T-helper 2 cell treated with Interferon-gamma antibody and Interleukin-4, amounts not matched to agents 5 μg/mL and 100 μg/mL, for 36 hours (primary cell): ENCODE measurements at places on chromosomes 3 and 15.
A peak's percentile ranks its signal among the peaks of the same experiment; 100 is the strongest.

- DNase-seq = no peak
These were observed 6.1 kb upstream of the SLCO2A1 start for GRCh38 chr3:134035836-134036235.

- no peak for DNase-seq
These were observed 4.0 kb downstream of the CYP8B1 start for GRCh38 chr3:42871592-42872196.

DNA sequence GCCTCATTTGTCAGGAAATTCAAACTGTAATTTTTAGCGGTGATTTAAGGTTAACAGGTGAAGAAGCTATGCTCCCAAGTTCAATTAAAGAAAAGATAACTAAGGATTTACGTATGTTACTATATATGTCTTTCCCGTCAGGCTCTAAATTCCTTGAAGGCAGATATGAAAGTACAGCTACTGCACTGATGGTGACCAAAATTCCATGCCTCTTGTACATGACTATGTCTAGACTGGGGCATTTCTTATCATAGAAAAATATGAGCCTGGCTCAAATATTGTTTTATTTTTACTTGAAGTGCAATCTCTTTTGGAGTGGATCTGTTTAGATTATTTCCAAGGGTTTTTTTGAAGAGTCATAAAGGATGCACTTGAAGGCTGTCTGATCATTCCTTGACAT is 647.1 kb upstream of the KCNMB2 start:
- no peak for DNase-seq

- DNase-seq = no peak
These were observed 3.7 kb upstream of the APOD start for GRCh38 chr3:195587406-195587805.

GRCh38 chr3:38655708-38656300 is 6.3 kb upstream of the SCN5A start:
- peak; percentile 3 for DNase-seq

DNA sequence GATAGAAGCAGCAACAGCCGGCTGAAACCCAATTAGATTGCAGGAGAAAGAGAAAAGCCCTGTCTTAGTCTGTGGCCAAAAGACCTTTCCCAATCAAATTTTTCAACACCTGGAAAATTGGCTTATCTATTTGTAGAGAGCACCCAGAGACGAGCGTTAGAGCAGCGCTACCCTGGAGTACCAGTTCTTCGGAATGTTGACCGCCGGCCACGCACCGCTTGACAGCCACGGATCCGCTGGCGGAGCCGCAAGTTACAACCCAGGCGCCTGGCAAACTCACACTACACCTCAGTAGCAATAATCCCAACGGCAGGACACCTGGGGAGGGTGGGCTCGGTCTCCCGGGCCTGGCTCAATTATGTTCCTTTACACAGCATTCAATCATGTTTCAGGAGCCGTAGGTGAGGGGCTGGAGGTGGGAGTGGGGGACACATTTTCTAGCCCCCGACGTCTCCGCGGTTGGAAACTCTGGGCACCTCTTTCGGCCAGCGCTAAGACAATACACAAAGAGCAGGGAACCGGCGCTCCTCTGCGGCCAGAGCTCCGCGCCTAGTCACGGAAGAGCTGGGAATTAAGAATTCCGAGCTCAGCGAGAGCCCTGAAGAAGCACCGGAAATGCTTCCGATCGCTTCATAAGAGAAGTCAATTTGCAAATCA is 1.2 kb downstream of the MB21D2 start:
- no peak for DNase-seq

DNA sequence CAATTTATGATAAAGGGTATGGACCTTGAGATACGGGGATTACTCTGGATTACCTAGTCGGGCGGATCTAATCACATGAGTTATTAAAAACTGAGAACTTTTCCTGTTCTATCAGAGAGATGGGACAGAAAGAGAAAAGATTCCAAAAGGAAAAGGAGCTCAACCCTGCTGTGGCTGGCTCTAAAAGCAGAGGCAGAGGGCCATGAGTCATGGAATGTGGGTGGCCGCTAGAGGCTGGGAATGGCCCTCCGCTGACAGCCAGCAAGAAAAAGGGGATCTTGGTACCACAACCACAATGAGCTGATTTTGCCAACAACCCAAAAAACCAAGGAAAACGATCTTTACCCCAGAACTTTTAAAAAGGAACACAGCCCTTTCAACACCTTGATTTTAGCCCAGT is 210.0 kb downstream of the MAGI1 start:
- DNase-seq = no peak

DNA sequence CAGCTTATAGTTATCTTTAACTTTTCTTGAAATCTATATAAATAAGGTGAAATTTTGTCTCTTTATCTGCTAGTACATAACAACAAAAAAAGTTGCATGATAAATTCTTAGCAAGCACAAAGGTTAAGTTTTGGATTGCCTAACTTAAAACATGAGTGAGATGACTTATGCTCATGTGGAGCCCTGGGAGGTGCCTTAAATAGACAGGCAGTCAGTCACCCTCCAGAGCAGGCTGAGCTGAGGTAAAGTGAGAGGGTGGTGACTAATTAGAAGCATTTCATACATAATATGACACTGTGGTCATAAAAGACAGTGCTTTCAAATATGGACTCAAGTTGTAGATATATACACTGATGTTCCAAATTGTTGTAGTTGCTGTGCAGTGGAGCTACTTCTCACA is 14.6 kb upstream of the MME start:
- no peak for DNase-seq

DNA sequence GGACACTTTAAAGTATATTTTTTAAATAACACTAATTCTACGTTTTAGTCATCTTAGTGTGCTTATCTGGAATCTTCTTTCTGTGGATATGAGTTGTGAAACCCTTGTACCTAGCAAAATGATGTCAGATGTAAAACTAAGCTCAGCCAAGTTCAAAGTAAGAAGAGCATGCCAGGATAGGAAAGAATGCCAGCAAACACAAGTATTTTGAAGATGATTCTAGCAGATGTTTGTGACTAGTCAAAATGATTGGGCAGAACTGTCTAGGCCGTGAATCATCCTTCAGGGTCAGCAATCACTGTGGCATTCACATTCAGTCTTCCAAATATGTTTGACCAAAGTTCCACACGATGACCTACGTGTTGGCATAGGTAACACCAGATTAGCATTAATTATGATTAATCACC is 5.4 kb upstream of the PLOD2 start:
- DNase-seq = no peak

DNA sequence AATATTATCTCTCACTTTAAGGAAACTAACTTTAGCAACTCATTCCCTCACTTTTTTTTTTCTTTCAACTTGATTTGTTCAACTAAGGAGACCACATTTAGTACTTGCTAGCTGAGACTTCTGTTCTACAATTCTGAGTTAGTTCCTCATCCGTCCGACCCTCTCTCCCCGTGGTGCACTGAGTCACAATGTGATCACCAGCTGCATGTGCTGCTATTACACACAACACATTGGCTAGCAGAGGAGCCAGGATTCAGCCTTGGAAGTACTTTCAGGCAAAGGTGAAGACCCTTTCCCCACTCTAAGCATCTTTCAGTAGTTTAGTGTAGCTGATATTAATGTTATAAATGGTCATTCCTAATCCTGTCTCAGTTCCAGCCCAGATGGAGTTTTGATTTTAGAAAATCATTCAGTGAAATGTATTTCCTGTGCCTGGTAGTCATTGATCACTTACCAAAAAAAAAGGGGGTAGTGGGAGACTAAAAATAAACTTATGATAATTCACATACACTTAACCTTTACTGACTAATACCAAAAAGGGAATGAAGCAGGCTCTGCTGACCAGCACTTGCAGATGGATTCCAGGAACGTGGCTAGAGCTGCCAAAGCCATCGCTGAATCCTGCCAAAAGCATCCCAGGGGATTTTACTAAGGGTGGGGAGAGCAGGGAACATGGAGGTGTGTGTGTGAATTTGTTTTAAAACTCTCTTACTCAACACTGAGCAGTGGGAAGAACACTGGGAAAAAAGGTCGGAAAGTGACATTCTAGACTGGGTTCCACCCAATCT is 424.8 kb downstream of the LPP start:
- no peak for DNase-seq

DNA sequence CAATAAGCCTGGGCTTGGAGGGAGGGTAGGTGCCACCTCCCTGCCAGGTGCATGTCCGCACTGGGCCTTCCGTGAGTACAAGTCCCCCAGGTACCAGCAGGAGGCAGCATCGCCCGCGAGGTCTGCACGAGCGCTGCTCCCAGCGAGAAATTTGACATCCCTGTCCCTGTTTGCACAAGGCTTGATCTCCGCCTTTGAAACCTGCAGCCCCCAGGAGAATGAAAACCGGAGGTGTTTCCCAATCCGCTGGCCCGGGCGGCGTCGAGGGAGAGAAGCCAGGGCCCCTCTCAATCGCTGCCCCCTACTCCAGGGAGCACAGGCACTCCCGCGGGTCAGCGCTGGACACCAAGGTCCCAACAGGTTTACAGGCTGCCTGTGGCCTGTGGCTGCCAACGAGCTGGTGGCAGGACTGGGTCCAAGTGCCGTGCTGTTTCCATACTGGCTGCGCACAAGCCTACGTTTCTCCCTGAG is 961 bp downstream of the HAPLN3 start:
- peak; percentile 69 for DNase-seq

GRCh38 chr15:48647962-48648361 is 2.5 kb upstream of the FBN1 start:
- DNase-seq = no peak

GRCh38 chr15:29788433-29789034 is 33.7 kb downstream of the TJP1 start:
- DNase-seq = no peak

DNA sequence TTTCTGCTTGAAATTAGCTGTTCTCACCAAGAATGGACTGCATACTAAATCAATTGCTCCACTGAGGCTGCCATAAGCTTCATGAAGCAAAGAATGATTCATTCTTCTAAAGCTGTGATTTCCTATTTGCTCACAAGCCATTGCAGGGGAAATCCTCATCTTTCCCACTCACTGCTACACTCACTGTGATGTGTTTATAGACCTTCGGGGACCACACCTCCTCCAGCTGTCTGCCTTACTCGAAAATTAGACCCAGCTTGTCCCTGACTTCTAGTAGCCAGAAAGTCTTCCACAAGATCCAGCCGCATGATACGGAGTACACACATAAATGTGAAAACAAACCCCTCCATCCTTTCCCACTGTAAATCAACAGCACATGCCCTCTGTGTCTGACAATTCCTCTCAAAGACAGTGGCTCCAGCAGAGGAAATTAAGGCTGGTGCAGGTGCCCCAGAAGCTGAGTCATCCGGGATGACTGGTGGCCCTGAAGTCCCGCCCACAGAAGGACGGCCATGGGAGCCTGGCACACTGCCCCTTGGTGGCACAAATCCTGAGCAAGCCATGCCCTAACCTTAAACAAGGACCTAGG is 172.0 kb downstream of the STT3B start:
- DNase-seq = peak; percentile 22

GRCh38 chr3:6510713-6511112 is 350.2 kb upstream of the GRM7 start:
- DNase-seq = no peak

DNA sequence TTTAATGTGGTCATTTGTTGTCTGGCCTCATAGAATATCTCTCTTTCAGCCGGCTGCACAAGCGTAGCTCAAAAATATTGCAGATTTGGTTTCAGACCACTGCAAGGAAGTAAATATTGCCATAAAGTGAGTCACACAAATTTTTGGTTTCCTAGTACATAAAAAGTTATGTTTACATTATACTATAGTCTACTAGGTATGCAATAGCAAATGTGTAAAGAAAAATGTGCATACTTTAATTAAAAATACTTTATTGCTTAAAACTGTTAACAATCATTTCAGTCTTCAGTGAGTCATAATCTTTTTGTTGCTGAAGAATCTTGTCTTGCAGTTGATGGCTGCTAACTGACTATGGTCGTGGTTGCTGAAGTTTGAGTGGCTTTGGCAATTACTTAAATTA is 425.1 kb upstream of the ROBO1 start:
- DNase-seq = no peak

GRCh38 chr3:122562923-122563716 is 980 bp downstream of the PARP9 start:
- DNase-seq = no peak

GRCh38 chr15:96183867-96184266 is 146.6 kb upstream of the NR2F2 start:
- no peak for DNase-seq

GRCh38 chr3:174337227-174337626 is 521.9 kb upstream of the NAALADL2 start:
- no peak for DNase-seq

DNA sequence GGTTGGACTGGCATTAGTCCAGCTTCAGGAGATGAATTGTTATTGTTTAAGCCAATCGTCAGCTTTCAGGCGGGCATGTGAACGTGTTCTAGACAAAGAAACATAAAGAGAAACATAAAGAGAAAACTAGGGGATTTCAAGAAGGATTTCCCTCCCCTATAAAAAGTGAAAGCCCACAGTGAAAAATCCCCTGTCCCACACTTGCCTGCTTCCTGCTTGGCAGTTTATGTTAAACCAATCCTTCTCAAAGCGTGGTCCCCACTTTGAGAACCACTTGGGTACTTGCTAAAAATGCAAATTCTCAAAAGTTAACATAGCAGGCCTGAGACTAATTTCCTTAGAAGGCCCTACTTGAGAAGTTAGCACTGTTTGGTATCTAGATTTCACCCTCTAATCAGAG is 293.0 kb upstream of the SOX14 start:
- DNase-seq = no peak

DNA sequence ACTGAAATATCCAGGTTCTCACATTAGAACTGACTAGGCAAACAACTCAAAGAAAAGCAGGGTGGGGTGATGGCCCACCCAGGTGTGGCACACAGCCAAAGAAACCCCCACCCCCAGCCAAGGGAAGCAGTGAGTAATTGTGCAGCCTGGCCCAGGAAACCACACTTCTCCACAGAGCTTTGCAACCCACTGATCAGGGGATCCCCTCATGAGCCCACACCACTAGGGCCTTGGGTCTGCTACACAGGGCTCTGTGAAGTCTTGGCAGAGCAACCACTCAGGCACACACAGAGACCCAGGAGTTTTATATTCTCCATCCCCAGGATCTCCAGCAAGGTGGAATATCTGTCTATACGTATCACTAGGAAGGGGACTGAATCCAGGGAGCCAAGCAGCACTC is 22.2 kb upstream of the TRIM42 start:
- DNase-seq = no peak

GRCh38 chr3:49533786-49534519 is 20.3 kb upstream of the BSN start:
- DNase-seq = no peak

DNA sequence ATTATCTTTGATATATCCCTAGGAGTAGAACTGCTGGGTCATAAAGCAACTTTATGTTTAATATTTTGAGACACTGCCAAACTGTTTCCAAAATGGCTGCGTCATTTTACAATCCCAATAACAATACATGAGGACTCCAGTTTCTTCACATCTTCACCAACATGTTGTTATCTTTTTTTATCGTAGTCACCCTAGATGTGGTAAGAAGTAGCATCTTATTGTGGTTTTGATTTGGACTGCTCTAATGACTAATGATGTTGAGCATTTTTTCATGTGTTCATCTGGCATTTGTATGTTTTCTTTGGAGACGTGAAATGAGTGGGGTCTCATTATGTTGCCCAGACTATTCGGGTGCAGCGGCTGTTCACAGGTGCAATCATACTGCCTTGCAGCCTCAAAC is 83.8 kb downstream of the MAP4 start:
- DNase-seq = no peak

- DNase-seq = no peak
These were observed 52.3 kb upstream of the CGNL1 start for GRCh38 chr15:57323806-57324589.

- no peak for DNase-seq
These were observed 110.0 kb downstream of the ARNT2 start for GRCh38 chr15:80514071-80514780.
